ENCODE measurements at places on chromosomes 7 and 10.

- H3K4me3 ChIP-seq: no peak overlapping the region
- no peak for DNase-seq
- no peaks in the 10 kb centered on the region for H3K4me1 ChIP-seq
- no peaks in the 10 kb centered on the region for H3K36me3 ChIP-seq
Observed at GRCh38 chr7:51034521-51035264, 252.0 kb upstream of the GRB10 start.

GRCh38 chr10:21481407-21481806 is 44.1 kb downstream of the SKIDA1 start:
- no peaks in the 10 kb centered on the region for H3K4me1 ChIP-seq
- H3K36me3 ChIP-seq: no peaks in the 10 kb centered on the region
- no peaks in the 10 kb centered on the region for H3K27me3 ChIP-seq
- H3K27ac ChIP-seq: no peak overlapping the region
- no peak overlapping the region for H3K4me3 ChIP-seq

GRCh38 chr7:75737856-75738603 is 711 bp downstream of the HIP1 start:
- no peaks in the 10 kb centered on the region for H3K27me3 ChIP-seq
- H3K4me3 ChIP-seq: peak overlapping the region; percentile 84
- H3K27ac ChIP-seq: peak overlapping the region; percentile 72

DNA sequence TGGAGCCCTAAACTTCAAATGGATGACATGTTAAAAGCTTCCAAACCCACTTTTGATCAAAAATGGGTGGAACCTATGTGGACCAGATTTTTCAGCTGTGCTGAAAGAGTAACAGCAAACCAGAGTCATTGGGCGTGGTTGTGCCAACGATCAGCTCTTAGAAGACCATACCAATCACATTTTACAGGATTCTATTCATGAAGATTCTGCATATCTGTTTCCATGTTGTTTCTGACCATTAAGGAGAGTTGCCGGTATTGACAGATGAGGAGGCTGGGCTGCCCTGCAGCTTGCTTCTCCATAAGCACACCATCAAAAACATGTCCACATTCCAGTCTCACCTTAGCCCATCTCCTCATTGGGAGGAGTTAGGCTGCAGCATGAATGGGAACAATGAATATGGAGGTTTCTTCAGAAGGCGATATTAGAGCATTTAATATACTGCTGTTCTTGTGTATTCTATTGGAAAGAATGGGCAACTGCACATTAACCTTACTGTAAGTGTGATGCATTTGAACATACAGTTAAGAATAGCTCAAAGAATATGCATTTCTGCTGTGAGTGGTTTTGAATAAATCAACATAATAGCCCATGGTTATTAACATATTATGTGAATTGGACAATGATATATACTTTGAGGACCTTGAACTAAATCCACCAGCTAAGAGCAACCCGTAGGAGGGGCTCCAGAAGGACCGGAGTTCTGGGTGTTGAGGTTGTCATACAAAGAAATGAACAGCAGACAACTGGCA is 116.7 kb downstream of the TCF7L2 start:
- no peaks in the 10 kb centered on the region for H3K27me3 ChIP-seq
- H3K36me3 ChIP-seq: no peaks in the 10 kb centered on the region
- no peak for DNase-seq
- no peak overlapping the region for H3K4me3 ChIP-seq

DNA sequence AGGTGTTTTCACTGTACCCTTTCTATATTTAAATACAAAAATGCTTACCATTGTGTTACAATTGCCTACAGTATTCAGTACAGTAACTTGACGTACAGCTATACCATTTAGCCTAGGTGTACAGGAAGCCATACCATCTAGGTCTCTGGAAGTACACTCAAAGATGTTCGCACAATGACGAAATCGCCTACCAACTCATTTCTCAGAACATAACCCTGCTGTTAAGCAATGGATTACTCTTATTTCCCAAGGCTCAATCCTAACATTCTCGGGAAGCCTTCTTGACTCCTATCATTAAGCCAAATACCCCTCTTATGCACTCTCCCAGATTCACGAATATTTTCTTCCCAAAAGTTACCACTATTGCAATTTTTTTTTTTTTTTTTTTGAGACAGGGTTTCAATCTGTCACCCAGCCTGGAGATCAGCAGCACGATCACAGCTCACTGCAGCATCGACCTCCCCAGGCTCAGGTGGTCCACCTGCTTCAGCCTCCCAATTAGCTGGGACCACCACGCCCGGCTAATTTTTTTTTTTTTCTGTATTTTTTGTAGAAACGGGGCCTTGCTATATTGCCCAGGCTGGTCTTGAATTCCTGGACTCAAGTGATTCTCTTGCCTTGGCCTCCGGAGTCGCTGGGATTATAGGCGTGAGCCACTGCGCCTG is 1.5 kb downstream of the CWF19L1 start:
- peaks cover 8% of the 10 kb centered on the region for H3K4me1 ChIP-seq
- no peak overlapping the region for H3K27ac ChIP-seq
- DNase-seq: no peak
- H3K36me3 ChIP-seq: peaks cover 12% of the 10 kb centered on the region
- peak overlapping the region; percentile 89 for H3K4me3 ChIP-seq

DNA sequence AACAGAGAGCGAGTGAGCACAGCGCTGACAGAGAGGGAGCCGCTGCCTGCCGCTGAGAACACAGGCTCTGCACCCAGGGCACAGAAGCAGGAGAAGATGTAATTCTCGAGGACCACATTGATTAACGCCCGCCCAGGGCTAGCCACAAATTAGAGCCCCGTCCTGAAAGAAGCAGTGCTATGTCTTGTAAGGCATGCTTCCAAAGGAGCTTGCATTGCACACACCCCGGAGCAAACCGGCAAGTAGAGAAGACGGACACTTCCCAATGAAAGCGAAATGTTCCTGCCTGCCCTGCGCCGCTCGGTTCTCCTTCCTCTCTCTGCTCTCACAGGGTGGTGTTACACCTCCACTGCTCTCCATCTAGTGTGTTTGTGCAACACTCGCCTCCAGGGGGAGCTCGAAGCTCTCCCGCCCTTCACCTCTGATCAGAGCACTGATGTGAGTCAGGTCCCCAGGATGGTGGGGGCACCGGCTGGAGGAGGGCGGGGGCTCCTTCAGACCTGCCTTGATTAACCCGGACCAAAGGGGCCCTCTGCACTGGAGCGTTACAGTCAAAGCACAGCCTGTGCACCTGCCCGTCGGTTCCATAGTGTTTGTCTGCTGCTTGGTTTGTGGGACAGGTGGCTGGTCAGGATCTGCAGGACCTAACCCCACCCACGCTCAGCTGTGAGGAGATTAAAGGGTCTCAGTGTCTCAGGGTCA is 316.5 kb downstream of the ADARB2 start:
- H3K27ac ChIP-seq: no peak overlapping the region
- H3K4me3 ChIP-seq: no peak overlapping the region
- peak; percentile 83 for DNase-seq
- peaks cover 12% of the 10 kb centered on the region for H3K27me3 ChIP-seq
- no peaks in the 10 kb centered on the region for H3K36me3 ChIP-seq
- H3K4me1 ChIP-seq: no peaks in the 10 kb centered on the region

GRCh38 chr10:62047228-62047892 is 145.9 kb downstream of the ARID5B start:
- H3K4me3 ChIP-seq: no peak overlapping the region
- peaks cover 9% of the 10 kb centered on the region for H3K27me3 ChIP-seq

GRCh38 chr7:16318989-16319915 is 102.1 kb downstream of the CRPPA start:
- DNase-seq: no peak
- H3K27ac ChIP-seq: no peak overlapping the region
- no peak overlapping the region for H3K4me3 ChIP-seq
- H3K36me3 ChIP-seq: peaks cover 15% of the 10 kb centered on the region
- no peaks in the 10 kb centered on the region for H3K4me1 ChIP-seq

GRCh38 chr7:147509541-147510200 is 1080.9 kb upstream of the C7orf33 start:
- H3K36me3 ChIP-seq: no peaks in the 10 kb centered on the region
- DNase-seq: no peak
- H3K27me3 ChIP-seq: no peaks in the 10 kb centered on the region
- no peaks in the 10 kb centered on the region for H3K4me1 ChIP-seq
- no peak overlapping the region for H3K27ac ChIP-seq

All from K562 (cell line).